RPMI8226 (cell line): ENCODE measurements at places on chromosomes 2 and 18.

GRCh38 chr2:230230087-230230486 lies 4.6 kb downstream of the SP140 start:
- DNase-seq: no peak

- DNase-seq: peak; percentile 25
These were observed 92.1 kb downstream of the GALR1 start for GRCh38 chr18:77341527-77342325.

- DNase-seq: no peak
These were observed 250.1 kb upstream of the DPP10 start for GRCh38 chr2:114192362-114192761.

GRCh38 chr18:25074925-25075324 lies 277.0 kb downstream of the ZNF521 start:
- DNase-seq: no peak

- peak; percentile 28 for DNase-seq
These were observed 82.8 kb downstream of the TMEM17 start for GRCh38 chr2:62423235-62423634.

DNA sequence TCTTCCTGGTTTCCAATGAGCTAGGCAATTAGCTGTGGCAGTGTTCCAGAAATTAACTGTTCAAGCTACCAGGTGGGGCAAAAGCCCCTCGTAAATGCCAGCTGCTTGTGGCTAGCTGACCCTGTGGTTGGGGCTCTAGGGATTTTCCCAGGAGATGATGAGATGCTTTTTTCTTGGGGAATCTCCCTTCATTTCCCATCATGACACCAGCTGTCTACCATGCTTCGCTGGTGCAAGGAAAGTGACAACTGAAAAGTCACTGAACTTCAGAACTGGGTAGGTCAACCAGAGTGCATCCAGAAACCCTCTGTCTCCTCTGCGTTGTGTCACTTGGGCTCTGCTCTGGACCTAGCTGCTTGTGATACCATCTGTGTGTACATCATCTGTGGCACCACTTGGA lies 386.5 kb upstream of the DCC start:
- peak; percentile 5 for DNase-seq

- DNase-seq: no peak
These were observed 151.1 kb downstream of the SMAD2 start for GRCh38 chr18:47779381-47779780.

DNA sequence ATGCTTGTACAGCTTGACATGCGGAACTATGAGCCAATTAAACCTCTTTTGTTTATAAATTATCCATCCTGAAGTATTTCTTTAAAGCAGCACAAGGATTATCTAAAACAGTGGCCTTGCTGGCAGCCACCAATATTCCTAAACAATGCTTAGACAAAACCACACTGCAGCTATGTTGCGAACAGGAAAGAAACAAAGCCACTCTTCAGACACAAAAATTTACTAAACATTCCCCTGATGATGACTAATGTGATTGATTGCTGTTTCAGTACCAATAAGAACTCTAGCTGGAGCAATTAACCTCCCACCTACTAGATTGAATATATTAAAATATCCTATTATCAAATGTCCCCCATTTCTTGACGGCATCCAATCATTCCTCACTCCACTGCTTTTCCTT lies 325.8 kb upstream of the REG3G start:
- no peak for DNase-seq

DNA sequence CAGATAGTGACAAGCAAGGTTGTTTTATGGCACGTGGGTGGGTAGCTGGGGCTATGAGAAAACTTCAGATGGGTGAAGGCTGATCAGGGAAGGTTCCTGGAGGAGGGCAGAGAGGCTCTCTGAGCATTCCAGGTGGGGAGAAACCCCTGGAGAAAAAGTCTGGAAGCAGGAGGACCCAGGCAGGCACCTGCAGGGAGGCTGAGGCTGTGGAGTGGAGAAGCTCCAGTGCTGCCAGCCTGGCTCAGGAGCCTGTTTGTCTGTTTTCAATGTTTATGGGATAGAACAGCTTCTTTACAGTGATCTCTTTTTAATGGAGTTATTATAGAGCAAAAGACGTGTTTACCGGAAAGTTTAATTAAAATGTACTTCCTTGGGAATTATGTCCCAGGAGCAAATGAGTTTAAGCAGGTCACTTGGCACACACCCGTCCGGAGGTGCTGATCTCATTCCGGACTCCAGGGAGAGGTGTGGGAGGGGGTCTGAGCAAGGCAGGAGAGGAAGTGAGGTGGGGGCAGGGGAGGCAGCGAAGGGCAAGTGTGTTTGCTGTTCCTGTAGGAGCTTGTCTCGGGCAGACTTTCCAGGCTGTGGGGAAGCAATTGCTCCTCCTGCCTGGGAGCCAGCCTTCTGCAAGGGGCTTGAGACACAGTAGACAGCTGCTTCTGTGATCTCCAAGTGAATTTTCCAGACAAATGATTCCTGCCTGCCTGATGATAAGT lies 239.5 kb downstream of the MYCN start:
- no peak for DNase-seq

DNA sequence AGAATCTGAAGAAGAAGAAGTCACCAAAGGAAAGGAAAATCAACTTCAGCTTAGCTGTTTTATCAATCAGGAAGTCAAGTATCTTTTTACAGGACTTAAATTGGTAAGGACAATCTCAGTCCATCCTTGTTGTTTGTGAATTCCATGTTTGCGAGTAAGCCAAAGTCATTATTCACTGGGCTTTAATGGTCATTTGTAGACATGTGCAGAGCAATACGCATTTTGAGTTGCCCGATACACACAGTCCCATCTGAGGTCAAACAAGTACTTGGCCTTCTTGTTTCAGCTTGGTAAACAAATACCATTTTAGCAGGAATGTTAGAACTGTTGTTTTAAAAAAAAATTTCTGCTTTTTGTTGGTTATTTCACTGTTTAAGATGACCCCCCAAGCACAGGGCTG lies 40.9 kb downstream of the USP14 start:
- DNase-seq: no peak

DNA sequence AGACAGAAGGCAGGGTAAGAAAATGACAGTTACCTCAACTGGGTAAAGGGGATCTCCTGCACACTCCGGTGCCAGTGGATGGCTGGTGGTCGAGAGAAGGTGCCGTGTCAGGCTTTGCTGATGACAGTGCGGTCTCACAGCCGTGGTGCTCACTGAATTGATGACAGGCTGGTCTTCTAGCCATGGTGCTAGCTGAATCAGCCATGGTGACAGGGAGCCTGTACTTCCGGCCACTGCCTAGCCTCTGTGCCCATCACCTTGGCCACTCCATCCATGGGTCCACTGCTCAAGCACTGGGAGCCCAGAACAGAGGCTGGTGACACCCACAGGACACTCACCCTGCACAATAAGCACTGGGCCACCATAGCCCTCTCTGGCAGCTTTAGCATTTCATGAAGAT lies 315.9 kb downstream of the FBXO15 start:
- no peak for DNase-seq

GRCh38 chr2:226618875-226619605 lies 180.6 kb downstream of the IRS1 start:
- no peak for DNase-seq

DNA sequence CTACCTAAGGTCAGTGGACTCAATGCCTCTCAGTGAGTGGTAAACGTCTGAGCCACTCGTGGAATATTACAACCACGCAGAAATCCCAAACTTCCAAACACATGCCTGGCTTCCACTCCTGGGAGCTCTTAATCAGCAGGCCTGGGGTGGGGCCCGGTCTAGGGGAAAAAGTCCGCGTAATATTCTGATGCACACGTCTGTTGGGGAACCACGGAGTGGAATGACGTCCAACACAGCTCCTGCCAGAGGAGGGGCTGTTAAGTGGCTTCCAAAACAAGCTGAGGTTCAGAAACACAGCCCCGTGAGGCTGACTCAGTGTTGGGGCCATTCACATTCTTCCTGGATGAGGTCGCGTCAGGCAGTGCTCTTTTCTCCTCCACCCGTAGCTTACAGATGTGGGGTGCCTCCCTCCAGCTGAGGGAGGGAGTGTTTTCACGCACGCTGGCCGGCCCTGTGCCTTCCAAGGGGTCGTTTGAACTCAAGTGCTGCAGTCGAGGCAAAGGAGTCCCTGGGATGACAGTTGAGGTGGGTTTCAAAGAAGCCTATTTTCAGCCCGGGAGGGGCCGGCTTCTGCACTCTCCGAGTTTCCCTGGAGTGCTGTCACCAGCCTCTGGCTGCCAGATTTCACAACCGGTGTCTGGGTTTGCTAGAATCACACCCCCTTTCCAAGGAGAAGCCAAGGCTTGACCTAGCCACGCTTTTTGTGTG lies 73.1 kb downstream of the ACKR3 start:
- DNase-seq: no peak

DNA sequence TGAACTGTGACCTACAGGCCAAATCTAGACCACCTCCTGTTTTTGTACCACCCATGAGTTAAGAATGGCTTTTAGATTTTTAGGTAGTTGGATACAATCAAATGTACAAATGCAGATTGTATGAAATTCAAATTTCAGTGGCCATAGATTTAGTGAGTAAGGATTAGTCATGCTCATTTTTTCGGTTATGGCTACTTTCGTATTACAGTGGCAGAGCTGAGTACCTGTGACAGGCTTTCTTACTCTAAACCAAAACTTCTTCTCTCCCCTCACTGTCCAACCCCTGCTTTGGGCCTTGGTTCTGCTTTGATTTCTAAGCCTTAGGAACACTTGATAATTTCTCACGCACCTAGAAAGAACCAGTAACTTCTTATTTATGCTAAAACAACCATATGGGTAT lies 82.1 kb downstream of the CDC42EP3 start:
- DNase-seq: no peak

DNA sequence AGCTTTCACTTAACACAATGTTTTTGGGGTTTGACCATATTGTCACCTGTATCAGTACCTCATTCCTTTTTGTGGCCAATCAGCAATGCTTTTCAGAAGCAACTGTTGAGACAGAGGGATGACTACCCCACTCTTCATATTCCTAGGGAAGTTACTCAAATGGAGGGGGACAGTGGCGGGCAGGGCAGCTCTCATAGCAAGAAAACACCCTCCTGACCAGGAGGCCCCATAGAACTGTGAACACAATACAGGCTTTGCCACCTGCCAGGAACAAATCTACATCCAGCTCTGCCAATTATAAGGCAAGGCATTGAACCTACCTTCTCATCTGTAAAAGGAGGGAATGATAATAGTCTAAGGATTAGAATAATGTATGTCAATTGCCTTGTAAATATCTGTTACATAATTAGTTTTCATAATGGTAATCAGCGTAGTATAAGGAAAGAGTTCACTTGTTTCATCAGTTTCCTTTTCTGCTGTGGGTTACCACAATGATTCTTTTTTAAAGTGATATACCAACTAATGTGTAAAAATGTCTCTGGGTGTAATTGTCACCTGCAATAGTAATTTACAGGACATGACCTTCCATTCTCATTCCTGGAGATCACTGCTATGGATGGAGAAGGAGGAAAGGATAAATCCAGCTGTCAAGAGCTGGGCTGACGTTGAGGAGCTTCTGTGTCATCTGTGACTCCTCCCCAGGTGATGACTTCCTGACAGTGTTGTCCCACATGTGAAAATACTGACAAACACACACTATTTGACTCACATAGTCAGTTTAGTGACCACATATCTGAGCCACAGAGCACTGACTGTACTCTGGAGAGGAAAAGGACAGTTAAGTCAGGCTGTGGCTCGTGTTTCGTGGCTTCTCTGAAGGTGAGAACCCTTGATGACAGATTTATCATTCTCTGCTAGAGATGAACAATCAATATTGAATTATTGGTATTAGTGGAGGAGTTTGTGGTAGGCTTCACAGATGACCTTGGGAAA lies 13.5 kb downstream of the ALPK2 start:
- no peak for DNase-seq

DNA sequence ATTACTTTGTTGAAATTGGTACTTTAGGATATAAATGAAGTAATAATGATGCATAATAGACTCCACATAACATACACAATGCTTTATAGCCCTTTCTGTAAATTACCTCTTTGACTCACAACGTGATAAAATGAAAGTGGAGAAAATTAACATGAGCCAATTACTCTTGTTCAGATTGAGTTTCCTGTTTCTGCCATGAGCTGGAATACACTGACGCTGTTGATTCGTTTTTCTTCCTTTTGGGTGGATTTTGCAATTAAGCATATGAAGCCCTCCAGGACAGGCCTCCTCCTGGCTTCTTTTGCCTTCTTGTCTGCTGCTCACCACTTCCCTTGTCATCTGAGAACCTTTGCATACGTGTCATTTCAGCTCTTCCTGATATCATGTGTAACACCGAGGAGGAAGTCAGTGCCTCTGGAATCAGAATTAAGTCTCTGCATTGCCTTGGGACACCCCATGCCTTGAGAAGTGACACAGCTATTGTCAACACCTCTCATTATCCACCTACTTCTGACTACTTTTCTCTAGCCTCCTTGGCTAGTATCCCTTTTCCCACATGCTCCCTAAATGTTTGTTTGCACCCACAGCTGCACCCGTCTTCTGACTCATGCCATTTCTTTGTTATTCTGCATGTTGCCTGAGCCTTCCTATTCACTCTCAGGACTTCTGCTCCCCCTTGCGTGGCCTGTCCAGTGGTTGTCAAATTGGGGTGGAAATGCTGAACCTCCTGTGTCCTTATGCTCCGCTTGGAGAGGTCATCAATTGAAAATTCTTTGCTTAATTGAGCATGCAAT lies 134.1 kb downstream of the FMNL2 start:
- peak; percentile 9 for DNase-seq

DNA sequence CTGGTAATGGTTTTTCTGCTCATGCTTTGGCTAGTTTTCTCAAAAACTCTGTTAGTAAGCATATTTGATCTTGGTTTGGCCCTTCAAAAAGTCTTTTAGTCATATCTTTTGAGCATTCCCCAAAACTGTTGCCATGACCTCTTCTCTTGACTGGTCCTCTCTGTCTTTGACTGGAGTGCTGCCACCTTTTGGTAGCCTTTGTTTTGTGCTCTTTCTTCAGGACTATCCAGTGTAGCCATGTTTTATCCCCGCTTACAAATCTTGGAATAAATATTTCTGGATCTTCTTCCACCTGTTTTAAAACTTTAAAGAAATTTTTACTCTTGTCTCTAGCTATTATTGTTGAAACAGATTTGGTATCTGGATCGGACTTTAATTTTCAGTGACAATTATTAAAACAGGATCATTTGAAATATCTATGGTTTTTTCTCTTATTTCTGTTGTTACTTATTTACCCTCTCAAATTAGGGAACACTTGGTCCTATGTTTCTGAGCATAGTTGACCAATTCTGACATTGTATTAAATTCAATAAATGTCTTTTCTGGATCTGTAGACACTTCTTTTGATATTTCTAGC lies 965 bp upstream of the ELOA2 start:
- DNase-seq: peak; percentile 37

GRCh38 chr2:31324016-31324633 lies 90.2 kb downstream of the EHD3 start:
- peak; percentile 41 for DNase-seq

- DNase-seq: no peak
These were observed 6.1 kb upstream of the TMEM185B start for GRCh38 chr2:120229341-120229740.

GRCh38 chr18:2901423-2901985 lies 54.7 kb downstream of the EMILIN2 start:
- no peak for DNase-seq

DNA sequence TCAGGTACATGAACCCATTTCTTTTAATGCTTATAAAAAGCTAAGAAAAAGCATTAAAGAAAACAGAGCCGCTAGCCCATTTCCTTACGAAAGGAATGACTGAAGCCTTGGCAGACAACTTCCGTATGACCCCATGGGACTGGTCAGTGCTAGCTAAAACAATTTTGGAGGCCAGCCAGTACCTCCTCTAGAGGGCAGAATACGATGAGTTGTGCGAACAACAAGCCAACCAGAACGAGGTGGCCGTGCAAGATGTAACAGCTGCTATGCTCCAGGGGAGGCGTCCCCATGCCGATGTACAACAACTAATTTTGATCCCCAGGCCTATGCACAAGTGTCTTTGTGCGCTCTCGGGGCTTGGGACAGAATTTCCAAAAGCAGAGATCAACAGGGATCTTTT lies 16.7 kb downstream of the MAP3K2 start:
- no peak for DNase-seq

- no peak for DNase-seq
These were observed 833.8 kb upstream of the PIK3C3 start for GRCh38 chr18:41121116-41121826.
